ENCODE measurements at places on chromosomes 6 and 20. TPM values are rescaled to one million over a fixed set of nuclear protein-coding genes. Genes with fewer than 3 reads are reported as not detected.

DNA sequence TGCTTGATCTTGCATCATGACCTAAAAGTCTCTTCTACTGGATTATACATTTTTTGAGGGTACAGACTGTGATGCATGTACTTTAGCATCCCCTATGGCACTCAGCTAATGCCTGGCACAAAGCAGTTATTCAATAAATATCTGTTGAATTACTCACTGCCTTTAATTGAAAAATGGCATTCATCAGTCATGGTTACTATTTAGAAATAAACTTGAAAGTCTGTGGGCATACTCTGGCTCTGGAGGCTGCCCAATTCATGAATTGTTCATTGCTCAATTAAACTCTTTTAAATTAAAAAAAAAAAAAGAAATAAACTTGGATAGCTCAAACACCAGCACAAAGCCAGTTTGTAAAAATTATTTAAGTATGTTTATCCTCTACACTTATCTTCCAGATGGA, 40.0 kb downstream of the HEBP2 start:
- DNase-seq: peak; percentile 16

GRCh38 chr6:136396908-136397307, 107.3 kb upstream of the BCLAF1 start:
- DNase-seq: no peak

APOM gene
- total RNA-seq: 1.3 TPM

STMND1 gene
- not detected for total RNA-seq

Data from foreskin keratinocyte (primary cell).